ENCODE measurements at places on chromosomes 2 and 18.

DNA sequence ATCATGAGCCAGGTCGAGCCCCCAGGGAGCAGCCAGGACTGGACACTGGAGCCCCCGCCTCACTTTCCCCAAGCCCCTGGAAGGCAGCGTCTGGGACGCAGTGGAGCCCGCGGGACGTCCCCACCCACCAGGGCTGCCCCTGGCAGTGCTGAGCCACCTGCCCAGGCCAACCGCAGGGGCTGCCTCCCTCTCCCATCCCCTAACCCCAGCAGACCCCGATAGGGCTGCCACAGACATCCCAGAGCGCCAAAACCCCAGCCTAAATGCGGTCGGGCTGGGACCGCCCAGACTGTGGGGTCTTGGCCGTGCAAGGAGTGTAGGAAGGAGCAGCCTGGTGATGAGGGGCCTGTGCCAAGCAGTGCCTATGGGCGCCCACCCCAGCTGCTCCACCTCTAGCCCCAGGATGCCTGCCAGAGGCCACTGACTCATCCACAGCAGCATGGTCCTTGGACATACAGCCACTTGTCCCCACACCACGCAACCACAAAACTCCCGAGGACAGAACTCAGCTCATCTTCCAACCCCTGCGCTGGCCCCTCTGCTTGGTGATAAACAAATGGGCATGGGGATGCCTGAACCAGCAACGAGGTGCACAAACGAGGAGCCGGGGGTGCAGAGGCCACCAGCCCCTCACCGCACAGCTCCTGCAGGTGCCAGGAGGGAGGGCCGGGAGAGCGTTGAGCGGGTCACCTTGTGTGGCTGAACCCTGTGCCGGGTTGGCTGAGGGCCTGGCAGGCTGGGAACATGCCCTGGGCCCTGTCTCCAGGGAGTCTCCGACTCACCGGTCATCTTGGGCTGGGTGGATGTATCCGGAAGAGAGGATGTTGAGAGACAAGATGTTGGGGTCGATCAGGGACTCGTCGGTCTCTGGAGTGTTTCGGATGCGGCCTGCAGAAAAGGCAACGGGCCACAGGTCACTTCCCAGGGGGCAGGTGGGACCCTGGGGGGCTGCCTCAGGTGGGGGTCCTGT lies 44.9 kb downstream of the AQP12A start:
- H3K27me3 ChIP-seq, result peaks cover 37% of the 10 kb centered on the region
- DNase-seq, result no peak
- H3K4me1 ChIP-seq, result no peaks in the 10 kb centered on the region

DNA sequence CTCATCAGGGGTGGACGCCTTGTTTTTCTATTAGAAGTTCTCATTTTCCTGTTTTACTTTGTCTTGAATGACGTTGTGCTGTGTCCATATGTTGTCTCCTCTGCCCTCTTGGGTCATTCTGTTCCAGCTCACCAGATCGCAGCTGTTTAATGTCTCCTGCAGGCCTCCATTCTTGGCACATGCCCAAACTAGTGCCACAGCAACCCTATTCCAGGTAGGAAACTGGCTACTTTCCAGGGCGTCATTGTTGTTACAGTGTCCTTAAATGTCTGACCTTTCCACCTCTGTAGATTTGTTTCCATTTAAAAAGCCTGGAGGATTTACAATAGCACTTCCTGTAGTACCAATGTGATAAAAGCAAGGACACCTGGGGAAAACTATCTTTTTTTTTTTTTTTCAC lies 500.7 kb downstream of the METTL4 start:
- no peak overlapping the region for H3K4me3 ChIP-seq
- no peaks in the 10 kb centered on the region for H3K4me1 ChIP-seq
- no peak for DNase-seq
- H3K27me3 ChIP-seq, result no peaks in the 10 kb centered on the region
- H3K36me3 ChIP-seq, result no peaks in the 10 kb centered on the region

- DNase-seq, result no peak
- H3K36me3 ChIP-seq, result no peaks in the 10 kb centered on the region
- H3K27ac ChIP-seq, result no peak overlapping the region
- H3K4me1 ChIP-seq, result peaks cover 2% of the 10 kb centered on the region
These were observed 19.7 kb upstream of the ARHGAP25 start for GRCh38 chr2:68714866-68715265.

DNA sequence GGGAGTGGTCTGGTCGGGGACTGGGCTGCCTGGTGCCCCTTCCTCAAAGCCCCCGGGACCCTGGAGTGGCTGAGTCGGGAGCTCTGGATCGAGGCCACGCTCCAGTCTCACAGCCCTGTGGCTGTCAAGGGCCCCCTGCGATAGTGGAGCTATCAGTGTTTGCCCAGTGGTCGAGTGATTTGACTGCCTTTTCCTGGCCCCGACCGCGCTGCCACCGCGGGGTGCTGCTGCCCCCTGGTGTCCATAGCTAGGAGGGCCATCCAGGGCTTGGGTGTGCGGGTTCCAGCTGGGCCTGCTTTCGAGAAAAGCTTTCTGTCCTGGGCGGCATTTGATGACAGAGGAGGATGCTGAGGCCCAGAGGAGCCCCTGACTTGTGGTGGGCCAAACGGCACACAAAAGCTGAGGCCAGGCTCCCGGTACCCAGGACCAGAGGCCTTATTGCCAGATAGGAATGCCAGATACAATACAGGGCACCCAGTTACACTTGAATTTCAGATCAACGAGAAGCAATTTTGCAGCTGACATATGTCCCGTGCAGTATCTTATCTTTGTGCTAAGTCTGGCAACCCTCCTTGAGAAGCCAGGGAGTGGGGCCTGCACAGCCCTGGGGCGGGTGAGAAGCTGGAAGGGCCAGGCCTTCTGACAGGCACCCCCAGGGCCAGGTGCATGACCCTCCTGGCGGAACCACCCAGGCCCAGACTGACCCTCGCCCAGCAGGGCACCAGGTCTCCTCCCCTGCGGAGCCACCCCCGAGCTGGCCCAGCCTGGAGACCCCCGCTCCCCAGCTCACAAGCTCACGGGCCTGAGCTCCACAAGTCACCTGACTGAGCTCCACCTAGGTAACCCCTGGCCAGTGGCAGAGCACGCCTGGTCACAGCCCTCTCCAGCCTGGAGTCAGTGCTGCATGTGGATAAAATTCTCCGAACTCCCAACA lies 13.0 kb downstream of the ODC1 start:
- peaks cover 9% of the 10 kb centered on the region for H3K36me3 ChIP-seq
- H3K27ac ChIP-seq, result no peak overlapping the region
- no peak overlapping the region for H3K4me3 ChIP-seq

DNA sequence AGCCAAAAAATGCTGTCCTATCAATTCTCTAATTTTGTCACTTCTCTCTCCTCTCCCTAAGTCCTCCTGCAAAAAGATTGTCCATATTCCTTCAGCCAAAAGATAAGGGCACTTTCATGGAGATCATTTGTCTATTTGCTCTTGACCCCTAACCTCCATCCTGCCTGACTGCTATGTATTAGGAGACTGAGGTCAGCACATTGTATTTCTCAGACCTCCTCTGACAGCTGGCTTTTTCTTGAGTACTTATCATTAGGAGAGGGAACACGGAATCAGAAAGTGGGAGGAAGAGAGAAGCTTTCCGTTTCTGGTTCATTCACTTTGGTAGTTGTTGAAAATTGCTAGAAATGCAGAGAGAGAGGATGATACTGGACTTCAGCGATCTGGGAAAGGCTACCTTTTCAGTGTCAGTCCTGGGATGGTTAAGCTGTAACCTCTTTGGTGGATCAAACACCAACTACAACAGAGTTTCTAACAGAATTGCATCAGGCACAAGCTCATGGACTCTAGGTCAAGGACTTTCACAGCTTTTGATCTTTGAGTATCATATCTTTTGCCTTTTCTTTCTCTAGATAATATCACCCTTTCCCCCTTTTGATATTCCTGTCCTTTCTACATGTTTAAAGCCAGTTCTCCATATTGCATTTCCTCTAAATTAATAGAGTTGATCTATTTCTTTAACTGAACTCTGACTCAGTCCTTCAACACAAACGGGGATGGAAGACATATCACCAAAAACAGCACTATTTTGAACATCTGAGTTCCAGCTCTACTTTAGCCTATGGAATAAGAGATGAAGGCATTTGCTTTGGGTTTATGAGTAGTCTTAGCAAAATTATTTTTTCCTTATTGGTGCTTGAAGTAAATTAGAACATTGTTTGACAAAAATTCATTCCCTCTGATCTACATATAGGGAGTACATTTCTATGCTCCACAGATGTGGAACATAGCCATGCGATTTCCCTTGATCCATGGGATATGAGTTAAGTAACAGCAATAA lies 63.3 kb upstream of the KYNU start:
- H3K27me3 ChIP-seq, result no peaks in the 10 kb centered on the region
- H3K4me1 ChIP-seq, result no peaks in the 10 kb centered on the region
- H3K36me3 ChIP-seq, result no peaks in the 10 kb centered on the region

DNA sequence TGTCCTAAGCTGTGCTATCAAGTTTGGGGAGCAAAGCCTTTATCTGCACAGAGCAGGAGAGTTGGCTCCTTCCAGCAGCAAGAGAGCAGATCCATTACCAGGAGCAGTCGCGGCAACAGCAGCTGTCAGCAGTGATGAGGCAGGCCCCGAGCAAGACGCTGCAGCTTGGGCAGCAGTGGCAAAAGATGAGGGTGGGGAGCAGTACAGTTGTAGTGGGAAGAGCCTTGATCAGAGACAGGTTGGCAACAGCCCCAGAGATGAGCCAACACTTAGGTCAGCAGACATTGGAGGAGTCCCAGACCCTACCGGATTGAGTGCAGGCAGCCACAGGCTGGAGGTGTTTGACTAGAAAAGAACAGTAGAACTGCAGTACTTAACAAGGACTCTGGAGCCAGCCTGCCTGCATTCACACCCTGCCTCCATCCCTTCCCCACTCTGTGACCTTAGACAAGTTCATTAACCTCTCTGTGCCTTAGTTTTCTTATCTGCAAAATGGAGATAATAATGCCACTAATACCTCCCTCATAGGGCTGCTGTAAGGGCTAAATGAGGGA lies 117.1 kb upstream of the SERTAD2 start:
- no peak overlapping the region for H3K27ac ChIP-seq
- no peaks in the 10 kb centered on the region for H3K36me3 ChIP-seq
- peaks cover 16% of the 10 kb centered on the region for H3K4me1 ChIP-seq

All from IMR-90 (cell line).